PC-3 (cell line): ENCODE measurements at places on chromosomes 16 and 17.

- no peak for DNase-seq
These were observed 217.0 kb upstream of the CIBAR2 start for GRCh38 chr16:85329059-85329812.

DNA sequence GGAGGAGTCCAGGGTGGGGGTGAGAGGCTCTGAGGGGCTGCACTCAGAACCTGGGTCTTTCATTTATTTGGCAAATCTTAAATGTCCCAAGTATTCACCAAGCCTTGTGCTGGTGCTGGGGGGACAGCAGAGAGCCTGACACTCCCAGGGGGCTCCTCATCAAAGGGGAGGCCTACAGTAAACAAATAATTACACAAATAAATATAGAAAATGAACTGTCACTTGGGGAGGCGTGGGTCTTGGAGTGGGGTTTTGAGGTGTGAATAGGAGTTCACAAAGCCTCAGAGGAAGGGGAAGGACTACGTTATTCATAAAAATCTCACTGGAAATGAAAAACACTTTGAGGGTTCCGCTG is 15.2 kb upstream of the PRM1 start:
- DNase-seq, result no peak

- DNase-seq, result no peak
These were observed 46.1 kb upstream of the NLK start for GRCh38 chr17:27996202-27997043.

DNA sequence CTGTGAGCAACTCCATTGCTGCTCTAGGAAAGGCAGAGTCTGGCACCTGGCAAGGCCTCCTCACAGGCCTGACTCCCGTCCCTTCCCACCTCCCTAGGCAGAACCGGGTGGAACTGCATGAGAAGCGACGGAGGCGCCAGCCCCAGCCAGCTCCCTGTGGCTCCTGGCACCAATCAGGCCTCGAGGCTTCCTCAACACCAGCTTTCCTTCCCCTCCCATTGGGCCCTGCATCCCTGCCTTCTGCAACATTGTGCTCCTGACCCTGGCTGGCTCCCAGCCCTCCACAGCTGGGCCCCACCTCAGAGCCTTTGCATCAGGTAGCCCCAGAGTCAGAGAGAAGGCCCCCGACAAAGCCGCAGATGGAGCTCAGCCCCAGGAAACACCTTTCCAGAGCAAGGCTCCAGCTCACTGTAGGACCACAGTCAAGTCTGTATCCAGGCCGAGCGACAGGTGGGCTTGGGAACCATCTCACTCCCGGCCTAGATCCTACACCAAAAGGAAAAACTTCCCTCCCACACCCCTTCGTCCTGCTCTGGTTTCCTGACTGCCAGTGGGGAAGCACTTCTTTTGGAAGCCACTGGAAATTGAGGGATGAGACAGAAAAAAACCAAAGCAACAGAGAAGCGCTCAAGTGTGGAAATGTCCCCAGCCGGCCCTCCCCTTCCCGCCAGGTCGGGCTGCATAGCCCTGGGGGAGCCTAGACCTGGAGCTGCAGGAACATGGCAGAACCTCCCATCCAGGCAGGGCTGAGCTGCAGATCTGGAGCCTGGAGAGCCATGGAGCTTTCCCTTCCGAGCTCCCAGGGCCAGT is 31.0 kb downstream of the LRRC75A start:
- DNase-seq, result no peak

DNA sequence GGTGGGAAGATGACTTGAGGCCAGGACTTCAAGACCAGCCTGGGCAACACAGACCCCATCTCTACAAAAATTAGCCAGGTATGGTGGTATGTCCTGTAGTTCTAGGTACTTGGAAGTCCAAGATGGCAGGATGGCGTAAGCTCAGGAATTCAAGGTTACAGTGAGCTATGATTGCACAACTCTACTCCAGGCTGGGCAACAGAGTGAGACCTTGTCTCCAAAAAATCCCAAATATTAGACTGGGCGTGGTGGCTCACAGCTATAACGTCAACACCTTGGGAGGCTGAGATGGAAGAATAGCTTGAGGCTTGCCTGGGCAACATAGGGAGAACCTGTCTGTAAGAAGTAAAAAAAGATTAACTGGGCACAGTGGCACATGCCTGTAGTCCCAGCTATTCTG is 30.8 kb downstream of the SUZ12 start:
- no peak for DNase-seq

GRCh38 chr16:85146922-85147651 is 34.8 kb upstream of the CIBAR2 start:
- no peak for DNase-seq

GRCh38 chr16:80804056-80804525 is 307 bp downstream of the CDYL2 start:
- peak; percentile 34 for DNase-seq

GRCh38 chr16:85759136-85759535 is 8.2 kb upstream of the C16orf74 start:
- DNase-seq, result no peak

DNA sequence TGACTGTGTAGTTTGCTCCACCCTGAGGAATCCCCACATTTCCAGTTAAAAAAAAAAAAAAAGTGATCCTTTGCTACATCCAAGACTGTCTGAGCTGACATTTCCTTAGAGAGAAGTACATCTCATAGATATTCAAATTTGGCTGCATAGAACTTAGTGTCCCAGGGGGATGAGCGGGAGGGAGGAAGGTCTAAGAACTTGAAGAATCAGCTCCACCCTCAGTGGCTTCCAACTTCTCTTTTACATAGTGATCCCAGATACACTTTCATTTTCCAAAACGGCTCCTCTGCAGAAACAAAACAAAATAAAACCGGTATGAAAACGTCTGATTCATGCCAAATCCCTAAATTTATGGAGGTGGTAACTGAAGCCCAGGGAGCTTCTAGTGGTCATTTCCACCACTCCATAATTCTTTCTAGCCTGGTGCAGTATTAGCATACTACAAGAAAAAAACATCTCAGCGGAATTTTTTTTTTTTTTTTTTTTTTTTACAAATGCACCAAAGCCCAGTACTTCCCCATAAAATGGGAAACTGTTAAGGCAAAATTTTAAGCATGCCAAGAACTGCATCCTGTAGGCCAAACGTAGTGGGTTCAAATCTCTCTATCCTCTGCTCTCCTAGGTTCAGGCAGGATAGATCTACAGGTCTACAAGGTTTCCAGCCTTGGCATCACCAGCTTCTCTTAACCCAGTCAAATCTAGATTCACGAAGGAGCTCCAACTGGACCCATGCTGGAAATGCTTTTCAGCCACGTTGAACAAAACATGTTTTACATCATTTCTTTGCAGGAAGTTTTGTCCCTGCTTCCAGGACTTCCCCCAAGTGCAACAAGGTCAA is 29.3 kb downstream of the MAF start:
- no peak for DNase-seq

- no peak for DNase-seq
These were observed 146.4 kb downstream of the SOCS1 start for GRCh38 chr16:11109566-11109965.

DNA sequence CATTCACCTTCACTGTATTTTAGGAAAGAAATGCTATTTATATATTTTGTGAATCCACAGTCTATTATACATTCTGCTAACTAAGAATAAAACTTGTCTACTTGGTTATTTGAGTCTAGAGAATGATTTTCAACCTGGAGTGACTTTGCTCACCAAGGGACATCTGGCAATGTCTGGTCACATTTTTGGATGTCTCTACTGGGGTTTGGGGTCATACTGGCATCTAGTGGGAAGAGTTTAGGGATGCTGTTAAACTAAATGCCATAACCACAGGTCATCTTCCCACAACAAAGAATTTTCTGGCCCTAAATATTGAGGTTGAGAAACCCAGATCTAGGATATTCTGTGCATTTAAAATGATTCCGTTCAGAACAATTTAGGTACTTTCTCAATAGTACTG is 26.0 kb downstream of the KCNJ16 start:
- DNase-seq, result peak; percentile 29

- DNase-seq, result peak; percentile 50
These were observed 12.2 kb upstream of the ZNF594 start for GRCh38 chr17:5203908-5204294.

DNA sequence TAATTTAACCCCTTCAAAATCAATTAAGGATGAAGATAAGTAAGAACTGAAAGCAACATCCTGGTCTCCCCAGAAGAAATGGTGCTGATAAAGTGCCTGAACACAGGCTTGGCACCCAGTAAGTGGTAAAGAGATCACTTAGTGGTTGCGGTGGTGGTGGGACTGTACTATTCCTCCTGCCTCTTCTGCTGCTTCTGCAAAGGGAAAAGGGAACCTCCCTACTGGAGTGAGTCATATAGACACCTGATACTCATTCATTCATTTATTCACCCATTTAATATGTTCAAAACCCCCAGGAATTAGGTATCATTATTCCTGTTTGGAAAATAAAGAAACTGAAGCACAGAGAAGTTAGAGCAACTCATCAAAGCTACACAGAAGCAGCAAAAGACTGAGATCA is 60.6 kb downstream of the CDYL2 start:
- peak; percentile 7 for DNase-seq

- DNase-seq, result no peak
These were observed 9.8 kb downstream of the LGALS9 start for GRCh38 chr17:27640790-27641189.

GRCh38 chr16:24018485-24018884 is 182.7 kb downstream of the PRKCB start:
- DNase-seq, result no peak

DNA sequence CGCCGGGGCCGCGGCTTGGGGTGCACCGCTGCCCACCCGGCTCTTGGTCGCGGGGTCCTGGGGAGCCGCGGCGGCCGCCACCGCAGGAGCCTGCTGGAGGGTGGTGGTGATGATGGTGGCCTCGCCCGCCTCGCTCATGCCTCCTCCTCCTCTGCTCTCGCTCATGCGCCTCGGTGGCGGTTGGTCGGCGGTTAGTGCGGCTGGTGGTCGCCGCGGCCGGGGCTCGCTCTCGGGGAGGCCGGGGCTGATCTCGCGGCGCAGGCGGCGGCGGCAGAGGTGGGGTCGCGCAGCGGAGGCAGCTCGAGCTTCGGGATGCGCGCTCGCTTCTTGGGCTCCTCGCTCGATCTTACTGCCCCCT is 41.6 kb downstream of the AHSP start:
- no peak for DNase-seq

GRCh38 chr17:80984749-80985148 is 6.9 kb upstream of the CHMP6 start:
- DNase-seq, result no peak

DNA sequence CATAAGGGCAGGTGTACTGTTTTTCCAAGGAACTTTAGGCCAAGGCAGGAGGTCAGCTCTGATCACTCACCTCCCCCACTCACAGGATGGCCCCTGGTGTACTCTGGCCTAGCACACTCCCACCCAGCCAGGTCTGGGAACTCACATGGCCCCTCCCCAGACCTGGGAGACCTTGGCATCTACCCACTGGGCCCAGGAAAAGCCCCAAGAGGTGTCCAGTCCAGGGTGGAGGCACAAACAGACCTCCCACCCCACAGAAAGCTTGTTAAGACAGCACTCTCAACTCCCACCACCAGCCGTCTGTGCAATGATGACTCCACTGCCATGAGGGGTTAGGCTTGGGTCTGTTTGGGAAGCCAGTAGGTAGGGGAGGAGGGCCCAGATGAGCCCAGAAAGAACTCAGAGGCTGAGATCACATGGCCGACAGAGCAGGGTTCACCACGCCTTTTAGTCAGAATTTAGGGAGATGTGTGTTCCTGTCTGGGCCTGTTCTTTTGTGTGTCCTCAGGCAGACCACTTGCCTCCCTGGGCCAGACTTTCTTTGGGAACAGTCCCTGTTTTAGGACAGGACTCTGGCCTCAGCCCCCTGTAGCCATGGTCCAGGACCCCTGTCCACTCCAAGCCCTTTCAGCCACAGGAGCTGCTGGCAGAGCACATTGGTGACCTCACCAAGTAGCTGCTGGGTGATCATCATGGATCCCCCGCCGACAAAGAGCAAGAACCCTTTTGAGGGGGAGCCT is 12.1 kb upstream of the CBFB start:
- DNase-seq, result no peak

GRCh38 chr16:22938647-22939046 is 124.7 kb downstream of the HS3ST2 start:
- peak; percentile 23 for DNase-seq
